ENCODE measurements at places on chromosomes 2 and 18.

GRCh38 chr2:69989009-69989408 is 27.6 kb upstream of the ASPRV1 start:
- no peak for DNase-seq

GRCh38 chr2:11147263-11147662 is 8.0 kb upstream of the SLC66A3 start:
- DNase-seq: no peak

DNA sequence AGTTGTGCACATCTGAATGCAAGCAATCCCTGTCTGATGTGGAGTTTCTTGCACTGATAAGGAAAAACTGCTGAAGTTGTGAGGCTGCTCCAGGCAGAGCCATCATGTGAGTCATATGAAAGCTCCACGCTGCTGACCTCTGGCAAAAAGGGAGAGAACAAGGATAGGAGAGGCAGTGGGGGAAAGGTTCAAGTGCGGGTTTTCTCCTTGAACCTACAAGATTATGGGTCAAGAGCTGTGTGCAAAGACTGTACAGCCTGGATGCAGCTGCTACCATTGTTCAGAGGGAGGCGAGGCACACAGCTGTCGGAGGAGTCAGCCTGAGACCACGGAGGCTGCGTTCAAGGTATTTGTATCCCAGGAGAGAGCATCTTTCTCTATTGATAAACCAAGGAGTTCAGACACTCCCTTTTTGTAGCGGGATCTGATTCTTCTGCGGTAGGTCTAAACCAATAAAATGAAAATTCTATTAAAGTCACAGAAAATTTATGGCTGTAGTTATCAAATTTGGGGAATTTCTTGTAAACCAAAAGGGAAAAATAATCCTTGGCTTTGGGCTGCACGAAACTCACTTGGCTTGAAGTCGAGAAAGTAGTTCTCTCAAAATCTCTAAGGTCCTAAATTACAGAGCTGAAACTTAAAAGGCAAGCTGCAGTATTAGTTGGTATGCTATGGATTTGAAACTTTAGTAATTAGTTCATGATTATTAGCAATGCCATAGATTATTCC is at the start of gene CDK15:
Gene CDK15, plus strand, starts transcription at position 96 of the 729 bp plus-strand sequence. Its CDS starts 128 bp downstream, at position 224.
- DNase-seq: peak; percentile 75

DNA sequence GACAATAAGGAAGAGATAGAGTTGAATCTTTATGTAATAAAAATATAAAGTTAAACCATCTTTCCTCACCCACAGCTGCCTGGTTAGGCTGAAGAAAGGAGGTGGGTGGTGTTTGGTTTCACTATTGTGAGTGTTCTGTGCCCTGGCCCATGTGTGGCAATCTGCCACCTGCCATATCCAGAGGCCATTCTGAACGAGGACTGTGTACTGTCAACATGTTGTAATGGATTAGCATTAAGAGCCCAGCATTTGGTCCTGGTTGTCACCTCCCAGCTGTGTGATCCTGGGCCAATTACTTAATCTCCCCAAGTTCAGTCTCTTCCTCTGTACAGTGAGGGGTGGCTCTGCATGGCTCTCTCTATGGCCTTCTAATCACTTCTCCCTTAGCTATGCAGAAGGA is 118.2 kb upstream of the SEC11C start:
- DNase-seq: no peak

GRCh38 chr2:48264627-48265026 is 265.3 kb upstream of the STON1 start:
- no peak for DNase-seq

DNA sequence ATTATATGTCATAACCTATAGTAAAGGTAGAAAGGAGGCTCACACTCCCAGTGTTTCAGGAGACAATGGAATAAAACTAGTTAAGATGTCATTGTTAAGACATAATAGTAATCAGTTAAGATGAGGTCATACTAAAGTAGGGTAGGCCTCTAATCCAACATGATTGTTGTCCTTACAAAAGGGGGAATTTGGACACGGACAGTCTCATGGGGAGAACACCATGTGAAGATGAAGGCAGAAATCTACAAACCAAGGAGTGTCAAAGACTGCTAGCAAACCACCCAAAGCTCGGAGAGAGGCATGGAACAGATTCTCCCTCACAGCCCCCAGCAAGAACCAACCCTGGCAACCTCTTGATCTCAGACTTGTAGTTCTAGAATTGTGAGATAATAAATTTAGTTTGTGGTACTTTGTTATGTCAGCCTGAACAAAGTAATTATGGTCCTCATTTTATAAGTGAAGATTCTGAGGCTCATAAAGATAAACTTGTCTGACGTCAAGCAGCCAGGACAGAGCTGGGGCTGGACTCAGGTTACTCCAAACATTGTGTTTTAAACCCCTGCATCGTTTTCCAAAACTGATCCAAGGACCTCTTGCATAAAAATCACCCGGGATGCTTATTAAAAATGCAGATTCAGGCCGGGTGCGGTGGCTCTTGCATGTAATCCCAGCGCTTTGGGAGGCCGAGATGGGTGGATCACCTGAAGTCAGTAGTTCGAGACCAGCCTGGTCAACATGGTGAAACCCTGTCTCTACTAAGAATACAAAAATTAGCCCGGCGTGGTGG is 47.8 kb downstream of the CCDC195 start:
- DNase-seq: no peak

DNA sequence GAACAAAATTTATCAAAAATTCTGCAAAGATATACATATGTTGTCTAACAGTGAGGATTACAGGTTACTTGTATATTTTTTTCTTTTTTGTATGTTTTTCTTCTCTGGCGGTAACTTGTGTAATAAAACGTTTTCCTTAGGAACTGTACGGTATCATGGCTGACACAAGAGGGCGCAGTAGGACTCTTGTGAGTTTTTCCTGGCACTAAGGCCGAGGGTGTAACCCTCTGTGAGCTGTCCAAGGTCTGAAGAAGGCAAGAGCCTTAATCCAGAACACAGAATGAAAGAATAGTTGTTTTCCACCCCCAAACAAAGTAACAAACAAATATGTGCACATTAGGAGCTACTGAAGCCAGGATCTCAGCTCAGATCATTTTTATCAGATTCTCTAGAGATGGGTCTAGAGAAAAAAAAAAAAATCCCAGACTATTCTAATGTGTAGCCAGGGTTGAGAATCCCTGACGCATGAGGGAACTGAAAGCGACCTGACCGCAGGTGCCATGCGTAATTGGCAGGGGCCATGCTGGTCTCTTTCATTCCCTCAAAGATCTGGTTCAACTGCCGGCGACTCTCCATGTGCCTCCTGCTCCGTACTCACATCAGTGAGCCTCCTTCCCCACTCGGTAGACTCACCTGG is 27.0 kb downstream of the TMEM200C start:
- peak; percentile 45 for DNase-seq

GRCh38 chr2:11805920-11806319 is 59.5 kb downstream of the LPIN1 start:
- DNase-seq: no peak

GRCh38 chr2:96225016-96225533 is 16.4 kb upstream of the STARD7 start:
- DNase-seq: no peak

DNA sequence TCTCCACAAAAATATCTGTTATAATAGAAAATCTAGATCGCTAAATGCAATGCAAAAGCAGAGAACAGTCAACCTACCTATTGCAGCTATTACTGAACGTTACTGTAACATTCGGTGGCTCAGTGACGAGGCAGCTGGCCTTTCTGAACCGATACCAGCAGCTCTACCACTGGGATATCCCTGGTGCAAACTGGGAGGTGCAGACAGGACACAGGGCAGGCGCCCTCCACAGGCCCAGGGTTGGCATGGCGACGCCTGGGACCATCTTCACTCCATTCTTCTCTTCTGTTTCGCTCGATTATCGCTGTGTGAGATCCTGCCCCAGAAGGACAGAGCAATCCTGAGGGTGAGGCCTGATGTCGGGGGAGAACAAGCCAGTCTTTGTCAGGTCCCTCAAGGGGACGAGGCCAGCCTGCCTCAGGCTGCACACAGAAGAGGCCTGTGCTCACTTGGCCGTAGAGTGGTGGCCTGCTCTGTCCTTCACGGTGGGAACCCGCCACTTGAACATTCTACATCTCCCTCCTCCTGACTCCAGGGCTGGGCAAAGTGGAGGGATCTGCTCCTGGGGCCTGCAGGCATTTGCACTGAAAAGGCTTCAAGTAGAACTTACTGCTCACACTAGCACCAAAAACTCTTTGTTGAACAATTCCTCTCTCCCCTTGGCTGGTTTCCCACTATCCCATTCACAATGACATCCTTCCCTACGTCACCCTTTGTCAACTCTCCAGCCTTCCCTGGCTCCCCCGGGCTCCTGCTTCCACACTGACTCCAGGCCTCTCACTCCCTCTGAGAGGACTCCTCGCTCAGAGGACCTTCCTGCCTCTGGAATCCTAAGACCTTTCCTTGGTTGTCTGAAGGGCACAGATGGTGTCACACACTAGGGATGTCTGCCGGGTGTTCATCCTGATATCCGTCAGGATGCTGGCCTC is 49.7 kb downstream of the CYRIA start:
- no peak for DNase-seq

GRCh38 chr18:5106730-5107129 is 90.3 kb downstream of the AKAIN1 start:
- DNase-seq: no peak

DNA sequence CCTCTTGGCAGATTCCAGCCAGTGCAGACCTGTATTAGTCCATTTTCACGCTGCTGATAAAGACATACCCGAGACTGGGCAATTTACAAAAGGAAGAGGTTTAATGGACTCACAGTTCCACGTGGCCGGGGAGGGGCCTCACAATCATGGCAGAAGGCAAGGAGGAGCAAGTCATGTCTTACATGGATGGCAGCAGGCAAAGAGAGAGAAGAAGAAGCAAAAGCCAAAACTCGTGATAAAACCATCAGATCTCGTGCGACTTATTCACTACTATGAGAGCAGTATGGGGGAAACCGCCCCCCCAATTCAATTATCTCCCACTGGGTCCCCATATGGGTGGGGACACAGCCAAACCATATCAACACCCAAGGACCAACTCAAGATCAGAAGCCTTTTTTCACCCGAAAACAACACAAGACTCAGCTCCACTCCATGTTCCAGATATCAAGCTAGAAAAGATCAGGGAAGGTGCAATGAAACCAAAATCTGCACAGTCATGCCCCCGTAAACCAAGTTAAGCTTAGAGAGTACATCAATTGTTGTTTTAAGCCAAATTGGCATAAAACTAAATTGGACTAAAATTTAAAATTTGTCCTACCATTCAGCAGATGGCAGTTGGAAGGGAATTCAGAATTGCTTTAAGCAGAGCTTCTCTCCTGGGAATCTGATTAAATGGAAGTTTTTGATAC is 55.6 kb upstream of the FAM124B start:
- no peak for DNase-seq

GRCh38 chr2:29317801-29318485 is 202.7 kb downstream of the CLIP4 start:
- DNase-seq: no peak

DNA sequence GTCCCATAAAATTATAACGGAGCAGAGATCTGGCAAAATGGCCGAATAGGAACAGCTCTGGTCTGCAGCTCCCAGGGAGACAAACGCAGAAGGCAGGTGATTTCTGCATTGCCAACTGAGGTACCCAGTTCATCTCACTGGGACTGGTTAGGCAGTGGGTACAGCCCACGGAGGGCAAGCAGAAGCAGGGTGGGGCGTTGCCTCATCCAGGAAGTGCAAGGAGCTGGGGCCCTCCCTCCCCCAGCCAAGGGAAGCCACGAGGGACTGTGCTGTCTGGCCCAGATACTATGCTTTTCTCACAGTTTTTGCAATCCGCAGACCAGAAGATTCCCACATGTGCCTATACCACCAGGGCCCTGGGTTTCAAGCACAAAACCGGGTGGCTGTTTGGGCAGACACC is 22.8 kb downstream of the ICA1L start:
- DNase-seq: peak; percentile 4

- DNase-seq: no peak
These were observed 193.3 kb upstream of the MAP2 start for GRCh38 chr2:209230560-209230959.

DNA sequence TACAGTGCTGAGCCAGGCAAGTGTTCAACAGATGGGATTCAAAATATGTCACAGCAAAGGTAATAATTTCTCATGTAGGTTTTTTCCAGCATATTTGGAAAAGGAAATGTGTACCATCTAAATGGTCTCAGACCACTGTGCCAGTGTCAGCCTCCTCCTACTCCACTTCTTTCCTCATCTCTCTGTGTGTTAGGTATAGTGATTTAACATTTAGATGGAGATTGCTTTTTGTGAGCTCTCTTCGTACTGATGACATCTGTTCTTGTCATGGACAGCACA is 80.9 kb upstream of the TSPYL6 start:
- DNase-seq: peak; percentile 47

DNA sequence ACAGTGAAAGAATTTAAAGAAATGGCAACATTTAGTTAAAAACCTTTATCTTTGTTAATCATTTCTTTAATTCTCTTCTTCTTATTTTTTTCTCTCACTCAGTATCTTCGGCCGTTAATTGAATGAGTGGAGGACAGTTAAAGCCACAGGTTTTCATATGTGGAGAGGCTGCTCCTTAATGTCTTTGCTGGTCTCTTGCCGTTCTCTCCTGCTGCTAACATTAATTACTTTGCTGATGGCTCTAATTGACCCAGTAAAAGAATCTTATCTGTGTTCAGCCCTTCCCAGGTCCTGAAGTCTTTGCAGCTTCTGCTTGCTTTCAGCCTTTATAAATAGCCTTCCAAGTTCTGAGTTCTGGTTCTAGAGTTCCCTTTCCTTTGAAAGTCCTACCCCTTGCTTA is 77.1 kb downstream of the ADAM23 start:
- DNase-seq: no peak

GRCh38 chr2:160408173-160408958 is 85.2 kb downstream of the RBMS1 start:
- DNase-seq: peak; percentile 56

DNA sequence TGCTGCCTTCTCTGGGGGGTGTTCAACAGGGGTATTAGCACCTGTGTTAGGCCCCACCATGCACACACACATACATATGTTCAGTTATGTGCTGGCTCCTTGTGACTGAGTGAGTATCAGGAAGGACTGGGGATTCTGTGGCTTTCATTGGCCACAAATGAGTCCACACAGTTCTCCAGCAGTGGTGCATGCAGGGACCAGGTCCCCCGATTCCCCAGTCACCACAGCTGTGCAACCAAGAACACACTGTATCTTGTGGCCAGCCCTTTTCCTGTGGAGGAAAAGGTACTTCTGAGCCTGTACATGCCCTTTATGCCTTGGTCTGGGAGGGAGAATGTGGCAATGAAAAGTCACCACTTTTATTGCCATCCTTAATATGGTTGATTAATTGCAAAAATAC is 74.9 kb upstream of the KLF7 start:
- no peak for DNase-seq

- no peak for DNase-seq
These were observed 33.3 kb upstream of the TMEM87B start for GRCh38 chr2:112021781-112022231.

DNA sequence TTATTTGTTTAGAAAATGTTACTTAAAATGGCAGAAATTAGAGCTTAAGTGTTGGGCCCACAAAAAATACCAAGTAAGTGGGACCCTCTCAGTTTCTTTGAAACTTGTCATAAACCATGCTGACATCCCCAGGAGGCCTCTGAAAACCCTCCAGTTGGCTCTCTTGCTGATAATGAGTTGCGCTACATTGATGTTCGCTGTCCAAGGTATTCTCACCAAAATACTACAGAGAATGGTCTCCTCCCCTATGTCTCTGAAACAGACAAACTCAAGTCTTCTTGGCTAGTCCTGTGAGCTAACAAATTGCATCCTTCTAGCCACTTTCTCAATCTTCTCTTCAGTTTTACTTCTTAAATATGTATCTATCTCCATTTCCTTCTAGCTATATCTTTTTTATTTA is 669.4 kb downstream of the IRS1 start:
- DNase-seq: no peak

GRCh38 chr2:217060516-217060915 is 200.7 kb upstream of the TNP1 start:
- DNase-seq: no peak

All from foreskin fibroblast (primary cell).